Stimulated activated CD8-positive, alpha-beta memory T cell treated with anti-CD3 and anti-CD28 coated beads, Interleukin-15, amount 100 ng/mL, for 24 hours (primary cell): ENCODE measurements at places on chromosomes 2 and 18.

DNA sequence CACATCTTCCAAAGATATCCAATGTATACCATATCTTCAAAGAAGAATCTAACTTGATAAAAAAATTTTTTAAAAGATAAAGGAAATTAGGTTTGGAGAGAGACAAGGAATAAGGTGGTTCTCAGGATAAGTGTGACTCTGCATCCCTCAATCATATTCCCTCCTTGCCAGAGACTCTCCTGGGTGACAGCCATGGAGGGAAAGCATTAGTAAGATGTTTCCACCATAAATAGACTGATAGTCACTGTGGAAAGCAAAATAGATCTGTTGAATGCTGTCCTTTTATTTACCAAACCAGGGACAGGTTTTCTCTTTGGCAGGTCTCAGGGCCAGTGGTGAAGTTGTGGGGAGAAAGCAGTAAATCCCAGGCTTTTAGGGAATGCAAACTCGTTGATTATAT, 107.6 kb downstream of the PRPF40A start:
- DNase-seq, result no peak

- peak; percentile 51 for DNase-seq
Measured at GRCh38 chr2:218272531-218273212, 2.4 kb downstream of the PNKD start.

DNA sequence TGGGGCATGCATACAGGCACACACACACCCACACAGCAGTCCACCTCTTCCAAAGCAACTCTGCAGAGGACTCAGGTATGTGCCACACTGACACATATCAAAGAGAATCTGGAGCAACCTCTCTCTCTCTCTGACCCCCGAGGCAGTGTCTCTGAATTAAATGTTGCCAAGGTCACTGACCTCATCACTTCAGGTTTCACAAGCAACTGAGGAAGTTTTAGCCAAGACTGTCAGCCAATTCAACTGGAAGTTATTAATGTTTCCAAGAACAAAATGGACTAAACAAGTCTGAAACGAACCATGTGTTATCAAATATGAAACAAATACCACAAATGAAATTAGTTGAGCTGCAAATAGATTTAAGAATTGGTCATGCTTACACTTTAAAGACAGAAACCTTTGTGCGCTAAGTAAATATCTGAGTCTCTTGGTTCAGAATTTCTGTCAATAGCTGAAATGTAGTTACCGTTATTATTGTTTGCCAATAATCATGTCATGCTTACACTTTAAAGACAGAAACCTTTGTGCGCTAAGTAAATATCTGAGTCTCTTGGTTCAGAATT, 86.1 kb downstream of the SLC25A12 start:
- no peak for DNase-seq

GRCh38 chr2:31193806-31194205, 23.5 kb downstream of the CAPN14 start:
- DNase-seq, result no peak

DNA sequence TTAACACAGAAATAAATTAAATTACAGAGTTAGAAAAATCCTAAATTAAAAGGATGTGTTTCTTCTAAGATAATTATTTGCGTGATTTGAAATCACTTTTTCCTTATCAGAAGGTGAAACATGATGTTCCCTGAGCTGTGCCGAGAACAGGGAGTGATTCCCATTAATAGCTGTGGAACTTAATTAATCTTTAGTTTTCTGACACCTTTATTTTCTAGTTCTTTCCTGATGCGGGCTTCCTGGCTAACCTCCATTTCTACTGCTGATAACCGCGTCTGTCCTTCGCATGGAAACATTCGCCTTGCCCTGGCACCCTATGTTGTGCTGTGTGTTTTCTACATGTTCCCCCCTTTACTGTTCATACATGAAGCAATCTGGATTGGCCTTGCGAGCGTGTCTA, 172.9 kb downstream of the FAM210A start:
- no peak for DNase-seq

- no peak for DNase-seq
Measured at GRCh38 chr2:65574993-65575392, 142.6 kb upstream of the SPRED2 start.

- DNase-seq, result no peak
Measured at GRCh38 chr2:66805968-66806367, 371.0 kb downstream of the MEIS1 start.

DNA sequence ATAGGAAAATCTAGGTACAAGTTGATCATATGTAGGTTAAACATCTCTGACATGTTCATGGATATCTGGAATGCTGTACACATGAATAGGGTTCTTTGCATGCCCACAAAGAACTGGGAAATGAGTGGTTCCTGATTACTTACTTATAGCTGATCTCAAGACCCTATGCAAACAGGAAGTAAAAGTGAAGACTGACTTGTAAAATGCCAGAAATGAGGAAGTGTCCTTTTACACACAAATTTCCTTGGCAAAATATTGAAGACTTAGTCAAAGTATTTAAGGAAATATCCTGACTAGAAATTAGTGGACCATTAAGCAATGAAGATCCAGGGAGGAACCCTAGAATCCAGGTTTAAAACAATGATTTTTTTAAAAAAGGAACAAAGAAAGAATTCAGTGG, 203.7 kb upstream of the DLGAP1 start:
- no peak for DNase-seq

GRCh38 chr18:38450876-38451275, 885.3 kb upstream of the CELF4 start:
- DNase-seq, result no peak

DNA sequence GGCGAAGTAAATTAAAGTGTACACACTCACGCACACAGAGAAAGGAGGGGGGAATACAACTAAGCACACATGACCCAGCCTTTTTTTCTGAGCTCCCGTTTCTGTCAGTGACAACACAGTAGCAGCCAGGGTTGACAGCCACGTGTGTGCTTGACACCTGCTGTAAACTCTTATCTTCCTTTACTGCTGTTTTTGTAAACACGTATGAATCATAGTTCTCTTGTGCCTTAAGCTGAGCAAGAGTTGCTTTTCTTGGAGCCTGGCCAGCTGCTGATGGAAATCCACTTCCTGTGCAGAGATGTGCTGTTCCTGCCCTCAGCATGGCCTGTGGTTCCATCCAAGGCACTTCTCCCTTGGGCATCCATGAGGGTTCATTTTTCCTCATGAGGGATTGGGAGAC, 561.9 kb downstream of the GALR1 start:
- DNase-seq, result no peak

- no peak for DNase-seq
Measured at GRCh38 chr2:155665704-155666103, 666.8 kb downstream of the NR4A2 start.

GRCh38 chr2:30530346-30530745, 83.3 kb downstream of the LCLAT1 start:
- no peak for DNase-seq

DNA sequence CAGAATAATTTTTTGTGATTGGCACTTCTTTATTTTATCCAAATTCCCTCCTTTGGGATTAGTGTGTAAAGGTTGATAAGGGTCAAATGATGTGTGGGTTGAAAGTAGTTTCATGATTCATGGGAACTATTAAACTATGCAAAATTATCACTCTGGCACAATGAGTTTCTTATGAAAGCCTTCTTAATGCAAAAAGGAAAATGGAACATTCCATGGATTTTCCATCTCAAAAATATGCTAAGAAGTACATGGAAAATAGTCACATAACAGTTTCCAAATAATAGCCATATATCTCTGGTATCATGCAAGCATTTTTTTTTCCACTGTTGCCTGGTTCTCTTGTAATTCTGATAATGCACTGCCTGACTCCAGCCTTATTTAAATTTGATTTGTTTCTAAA, 639.7 kb downstream of the NR4A2 start:
- DNase-seq, result no peak

DNA sequence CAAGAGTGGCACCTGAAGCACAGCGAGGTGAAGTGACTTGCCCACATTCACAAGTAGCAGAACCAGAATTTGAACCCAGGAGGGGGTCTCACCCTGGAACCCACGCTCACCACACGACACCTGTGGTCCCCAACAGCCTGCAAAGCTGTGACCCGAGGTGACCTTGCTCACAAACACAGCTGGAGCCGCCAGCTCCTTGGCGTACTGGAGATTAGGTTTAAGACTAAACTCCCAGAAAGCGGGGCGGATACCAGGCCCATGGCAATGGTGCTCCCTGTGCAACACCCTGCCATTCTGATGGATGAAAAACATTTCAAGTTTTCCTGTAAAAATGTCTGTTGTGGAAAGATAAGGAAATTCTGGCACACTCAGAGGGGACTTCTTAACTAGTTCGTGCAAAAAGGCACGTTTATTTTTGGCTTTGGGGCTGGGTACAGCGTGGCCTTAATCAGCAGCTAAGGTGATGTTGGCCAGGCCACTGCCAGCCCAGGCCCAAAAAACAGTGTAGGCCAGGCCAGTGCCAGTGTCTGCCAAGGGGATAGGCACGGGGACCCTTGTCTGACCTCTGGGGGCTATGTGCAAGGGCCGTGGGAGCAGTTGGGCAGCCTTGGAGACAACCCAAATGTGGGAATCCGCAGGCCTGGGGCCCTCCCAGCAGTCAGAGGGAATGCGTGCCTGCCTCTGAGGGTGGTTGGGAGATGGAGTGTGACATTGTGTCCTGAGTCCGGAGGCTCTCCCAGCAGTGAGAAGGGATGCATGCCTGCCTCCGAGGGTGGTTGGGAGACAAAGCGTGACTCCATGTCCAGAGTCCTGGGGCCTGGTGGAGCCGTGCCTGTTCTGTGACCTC, 185.0 kb upstream of the HS6ST1 start:
- no peak for DNase-seq

DNA sequence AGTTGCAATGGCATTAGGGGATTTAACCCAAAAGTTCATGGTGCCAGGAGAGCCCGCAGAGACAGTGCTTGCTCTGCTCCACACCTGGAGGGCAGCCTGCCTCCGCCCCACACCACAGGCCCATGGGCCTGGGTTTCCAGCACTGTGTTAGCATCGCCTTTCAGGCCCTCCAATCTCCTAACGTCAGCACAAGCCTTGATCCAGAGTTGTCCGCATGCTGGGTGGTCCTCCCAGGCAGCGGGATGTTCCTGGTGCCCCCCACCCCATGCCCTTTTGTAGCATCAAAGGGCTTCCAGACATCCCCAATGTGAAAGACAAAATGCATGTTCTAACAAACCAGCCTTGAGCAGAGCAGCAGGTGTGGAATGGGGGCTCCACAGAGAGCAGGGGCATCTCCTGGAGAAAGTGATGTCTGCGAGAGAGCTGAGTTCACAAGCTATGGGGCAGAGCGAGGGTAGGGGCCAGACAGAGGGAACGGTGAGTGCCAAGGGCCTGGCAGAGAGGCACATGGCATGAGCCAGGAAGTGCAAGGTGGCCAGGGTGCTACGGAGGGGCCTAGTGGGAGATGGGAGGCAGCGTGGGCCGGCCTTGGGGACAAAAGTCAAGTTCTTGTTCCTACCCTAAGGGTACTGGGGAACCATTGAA, 119.2 kb downstream of the CYP26B1 start:
- DNase-seq, result no peak

GRCh38 chr2:120314690-120315366, 31.1 kb upstream of the INHBB start:
- DNase-seq, result no peak

- no peak for DNase-seq
Measured at GRCh38 chr2:15492773-15493325, 68.3 kb downstream of the NBAS start.

DNA sequence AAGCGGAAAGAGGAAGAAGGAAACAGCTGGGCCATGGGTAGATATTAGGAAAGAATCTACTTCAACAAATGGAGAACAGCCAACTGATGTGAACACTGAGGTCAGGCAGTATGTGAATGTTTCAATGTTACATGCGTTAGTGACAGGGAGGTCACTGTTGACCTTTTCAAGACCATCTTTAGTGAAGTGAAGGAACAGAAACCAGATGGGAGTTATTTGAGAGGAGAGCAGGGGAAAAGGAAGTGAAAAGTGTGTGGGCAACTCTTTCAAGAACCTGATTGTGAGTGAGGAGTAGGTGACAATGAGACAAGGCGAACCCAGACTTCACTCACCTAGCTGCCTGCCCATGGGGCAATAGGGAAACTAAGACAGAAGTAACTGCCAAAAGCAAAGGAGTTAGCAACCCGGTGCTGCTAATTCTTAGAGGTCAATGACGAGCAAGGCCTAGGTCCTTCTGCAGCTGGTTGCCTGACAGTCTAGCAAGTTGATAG, 67.0 kb downstream of the SP3 start:
- DNase-seq, result no peak

DNA sequence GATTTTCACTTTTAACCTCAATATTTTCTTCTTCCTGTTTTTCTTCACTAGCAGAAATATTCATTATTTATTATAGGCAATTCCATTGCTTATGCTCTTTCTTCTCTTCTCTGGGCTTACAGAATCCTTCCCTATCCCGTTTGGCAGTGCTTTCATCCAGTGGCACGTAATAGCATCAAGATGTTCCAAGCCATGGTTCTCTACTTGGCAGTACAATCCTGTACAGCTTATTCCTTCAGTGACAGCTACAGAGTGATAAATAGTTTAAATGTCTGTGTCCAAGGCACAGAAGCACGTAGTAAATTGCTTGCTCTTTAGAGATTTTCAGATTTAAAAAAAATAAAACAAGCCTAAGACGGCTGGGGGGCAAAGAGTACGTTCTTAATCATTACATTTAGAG, 1964.3 kb downstream of the SUCLG1 start:
- DNase-seq, result no peak

GRCh38 chr18:52933356-52933755, 593.4 kb downstream of the DCC start:
- no peak for DNase-seq

GRCh38 chr2:45264227-45265225, 255.3 kb upstream of the SIX2 start:
- no peak for DNase-seq

DNA sequence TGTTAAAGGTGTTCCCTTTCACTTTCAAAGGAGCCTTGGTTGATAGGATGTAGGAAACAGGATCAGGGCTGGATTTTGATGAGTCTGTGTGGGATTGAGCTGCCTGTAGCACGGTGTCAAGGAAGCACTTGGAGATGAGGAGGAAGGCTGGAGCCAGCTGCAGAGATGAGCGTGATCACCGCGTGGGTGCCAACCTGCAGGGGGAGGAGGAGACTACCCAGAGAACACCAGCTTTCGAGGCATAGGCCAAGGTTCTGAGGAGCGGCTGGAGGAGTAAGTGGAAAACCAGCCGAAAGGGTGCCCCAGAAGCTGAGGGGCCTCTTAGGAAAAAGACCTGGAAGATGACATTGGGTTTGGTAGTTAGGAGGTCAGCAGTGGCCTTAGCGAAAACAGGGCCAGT, 64.2 kb downstream of the TGOLN2 start:
- DNase-seq, result no peak

- no peak for DNase-seq
Measured at GRCh38 chr2:101337877-101338276, 29.4 kb upstream of the RNF149 start.

DNA sequence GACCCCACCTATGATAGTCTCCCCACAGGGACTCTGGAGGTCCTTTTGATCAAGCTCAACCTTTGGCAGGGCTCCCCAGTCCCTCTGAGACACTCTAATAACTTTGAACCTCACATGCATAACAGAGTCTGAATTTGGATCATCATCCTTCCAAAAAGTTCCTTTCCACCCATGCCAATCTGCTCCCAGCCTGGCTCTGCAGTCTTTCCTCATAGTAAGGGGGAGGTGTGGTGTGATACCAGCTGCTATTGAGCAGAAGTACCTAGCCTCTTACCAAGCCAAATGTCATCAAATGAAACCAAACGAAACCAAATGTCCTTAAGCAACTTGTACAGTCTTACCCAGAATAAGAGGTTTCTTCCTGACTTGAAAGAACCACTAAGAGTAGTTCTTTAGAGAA, 36.5 kb downstream of the DTNA start:
- no peak for DNase-seq
